ENCODE measurements at places on chromosomes 6 and 20. TPM values are rescaled to one million over a fixed set of nuclear protein-coding genes. Genes with fewer than 3 reads are reported as not detected.

EYA4 gene
- 1.00 TPM for total RNA-seq

ADAT2 gene
- total RNA-seq = 12.0 TPM

RBBP8NL gene
- 6.2 TPM for total RNA-seq

ID4 gene
- 23.9 TPM for total RNA-seq

HSPA12B gene
- 4.6 TPM for total RNA-seq

ZNF311 gene
- total RNA-seq = 0.32 TPM

BMP7 gene
- 34.7 TPM for total RNA-seq

PLCG1 gene
- 47.3 TPM for total RNA-seq

DNA sequence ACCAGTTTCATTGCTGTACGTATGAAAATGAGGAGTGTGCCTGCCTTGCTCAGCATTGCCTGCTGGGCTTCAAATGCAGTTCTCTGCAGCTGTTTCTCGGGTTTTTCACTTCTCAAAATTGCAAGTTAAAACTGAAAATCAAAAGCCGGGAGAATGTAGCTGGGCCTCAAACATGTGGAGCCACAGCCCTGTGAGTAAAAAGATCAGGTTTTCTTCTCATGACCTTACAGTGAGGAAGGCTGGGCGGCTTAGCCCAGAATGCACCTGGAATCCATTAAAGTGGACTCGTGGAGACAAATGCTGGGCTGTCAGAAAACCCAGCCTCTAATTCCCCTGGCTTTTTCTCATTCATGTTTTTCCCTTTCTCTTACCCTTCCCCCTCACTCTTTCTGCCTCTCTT, 34.4 kb downstream of the DSE start:
- no peak for DNase-seq

DNA sequence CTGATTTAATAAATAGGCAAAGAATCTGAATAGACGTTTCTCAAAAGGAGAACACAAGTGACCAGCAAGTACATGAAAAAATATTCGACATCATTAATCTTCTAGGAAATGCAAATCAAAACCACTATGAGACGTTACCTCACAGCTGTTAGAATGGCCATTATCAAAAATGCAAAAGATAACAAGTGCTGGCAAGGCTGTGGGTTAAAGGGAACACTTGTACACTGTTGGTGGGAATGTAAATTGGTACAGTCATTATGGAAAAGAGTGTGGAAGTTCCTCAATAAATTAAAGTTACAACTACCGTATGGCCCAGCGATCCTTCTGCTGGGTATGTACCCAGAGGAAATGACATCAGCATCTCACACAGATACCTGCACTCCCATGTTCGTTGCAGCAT, 253.9 kb upstream of the BMP2 start:
- DNase-seq = no peak

DNA sequence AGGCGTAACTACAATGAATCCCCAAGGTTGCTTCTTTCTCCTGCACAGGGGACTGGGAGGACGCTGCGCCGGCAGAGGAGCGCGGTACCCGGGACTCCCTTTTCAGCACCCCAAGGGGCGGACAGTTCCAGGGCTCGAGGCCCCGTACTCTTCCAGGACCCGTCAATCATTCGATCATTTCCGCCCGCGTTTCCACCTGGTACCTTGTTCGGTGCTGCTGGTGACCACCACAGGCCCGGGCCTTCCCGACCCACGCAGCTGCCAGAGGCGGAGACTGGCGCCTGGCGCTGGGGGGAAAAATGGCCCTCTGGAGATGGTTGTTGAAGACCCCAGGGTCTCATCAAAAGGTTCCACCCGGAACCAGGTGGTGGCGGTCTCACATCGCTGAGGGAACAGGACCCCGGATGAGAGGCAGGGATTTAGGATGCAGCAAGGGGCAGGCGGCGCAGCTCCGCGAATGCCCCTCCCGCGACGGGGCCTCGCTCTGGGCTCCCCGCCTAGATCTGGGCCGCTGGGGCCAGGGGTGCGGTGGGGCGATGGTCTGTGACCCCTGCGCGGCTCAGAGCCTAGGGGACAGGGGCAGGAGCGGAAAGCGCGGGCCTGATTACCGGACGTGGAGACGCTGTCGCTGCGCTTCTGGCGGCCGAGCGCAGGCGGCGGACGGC, 744 bp downstream of the VSX1 start:
- DNase-seq = no peak

DNA sequence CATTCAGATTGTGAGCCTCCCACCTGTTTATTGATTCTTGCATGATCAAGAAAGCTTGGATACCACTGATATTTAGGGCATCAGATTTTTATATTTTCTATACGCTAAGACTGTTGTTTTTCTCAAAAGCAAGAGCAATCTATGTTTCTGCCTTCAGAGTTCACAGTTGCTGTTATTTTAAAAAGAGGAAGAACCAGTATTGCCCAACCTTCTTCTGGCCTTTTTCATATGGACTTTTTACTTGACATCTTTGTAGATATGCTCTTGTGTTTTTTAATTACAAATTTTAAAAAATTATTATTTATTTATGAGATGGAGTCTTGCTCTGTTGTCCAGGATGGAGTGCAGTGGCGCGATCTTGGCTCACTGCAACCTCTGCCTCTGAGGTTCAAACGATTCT, 28.9 kb downstream of the SLC17A5 start:
- no peak for DNase-seq

DNA sequence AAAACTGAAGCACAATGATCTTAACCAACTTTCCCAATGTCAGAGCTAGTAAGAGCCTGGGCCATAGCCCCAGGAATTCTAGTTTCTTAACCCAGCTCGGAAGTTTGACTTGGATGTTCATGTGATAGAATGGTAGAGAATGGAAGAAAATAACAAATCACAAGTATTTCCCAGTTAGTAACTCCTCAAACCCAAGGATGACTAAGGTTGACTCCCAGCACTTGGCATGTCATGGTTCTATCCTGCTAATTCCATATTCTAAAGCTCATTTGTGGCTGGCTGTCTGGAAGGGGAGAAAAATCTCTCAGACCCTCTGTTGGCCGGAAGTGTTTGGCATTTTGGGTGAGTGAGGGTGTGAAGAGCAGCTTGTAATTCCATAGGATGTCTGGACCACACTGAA, 248.7 kb downstream of the RFPL4B start:
- no peak for DNase-seq

DNA sequence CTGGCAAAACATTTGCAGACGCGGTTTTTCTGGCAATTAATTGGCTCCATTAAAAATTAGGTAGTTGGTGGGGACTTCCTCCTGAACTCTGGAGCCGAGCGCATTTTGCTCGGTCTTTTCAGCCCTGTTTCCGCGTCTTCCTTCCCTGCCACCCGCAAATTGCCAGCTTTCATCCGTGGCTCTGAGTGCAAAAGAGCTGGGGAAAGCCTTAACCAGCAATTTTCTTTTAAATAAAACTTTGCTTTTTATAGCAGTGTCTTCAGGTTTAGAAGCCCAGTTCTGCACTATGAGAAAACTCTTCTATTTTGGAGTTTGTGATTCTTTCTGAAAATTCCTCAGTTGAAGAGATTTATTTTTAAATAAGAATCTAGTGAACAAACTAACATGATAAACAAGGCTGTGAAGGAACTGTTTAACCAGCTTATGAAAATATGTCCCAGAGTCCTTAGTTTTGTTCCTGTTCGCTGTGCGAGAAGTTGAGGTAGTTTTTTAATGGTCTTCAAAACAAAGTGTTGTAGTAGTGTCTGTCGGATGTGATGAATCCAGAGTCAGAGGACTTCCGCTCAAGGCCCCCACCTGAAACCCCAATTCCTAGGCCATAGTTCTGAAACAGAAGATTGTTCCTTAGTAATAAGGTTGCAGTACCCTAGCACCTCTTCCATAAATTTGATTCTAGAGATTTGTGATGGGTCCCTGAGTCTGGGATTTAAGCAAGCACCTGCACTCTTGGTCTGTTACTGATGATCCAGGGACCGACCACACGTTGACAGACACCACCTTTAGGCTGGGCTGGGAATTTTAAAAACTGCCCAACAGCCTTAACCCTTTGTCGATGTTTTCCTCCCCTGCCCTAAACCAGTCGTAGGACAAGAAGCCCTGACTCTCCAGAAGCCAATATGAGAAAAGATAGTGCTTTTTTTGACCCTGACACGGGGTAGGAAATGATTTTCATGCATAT, 950 bp downstream of the KCTD20 start:
- no peak for DNase-seq

DNA sequence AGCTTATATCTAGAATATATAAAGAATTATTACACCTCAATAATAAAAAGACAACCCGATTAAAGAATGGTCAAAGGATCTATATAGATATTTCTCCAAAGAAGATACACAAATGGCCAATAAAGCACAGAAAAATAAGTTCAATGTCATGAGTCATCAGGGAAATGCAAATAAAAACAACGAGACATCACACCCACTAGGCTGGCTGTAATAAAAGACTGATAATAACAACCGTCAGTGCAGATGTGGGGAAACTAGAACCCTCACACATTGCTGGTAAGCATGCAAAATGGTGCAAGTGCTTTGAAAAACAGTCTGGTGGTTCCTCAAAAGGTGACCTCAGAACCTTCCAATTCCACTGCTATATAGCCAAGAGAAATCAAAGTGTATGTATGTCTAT, 33.0 kb downstream of the TBX18 start:
- DNase-seq = no peak

DNA sequence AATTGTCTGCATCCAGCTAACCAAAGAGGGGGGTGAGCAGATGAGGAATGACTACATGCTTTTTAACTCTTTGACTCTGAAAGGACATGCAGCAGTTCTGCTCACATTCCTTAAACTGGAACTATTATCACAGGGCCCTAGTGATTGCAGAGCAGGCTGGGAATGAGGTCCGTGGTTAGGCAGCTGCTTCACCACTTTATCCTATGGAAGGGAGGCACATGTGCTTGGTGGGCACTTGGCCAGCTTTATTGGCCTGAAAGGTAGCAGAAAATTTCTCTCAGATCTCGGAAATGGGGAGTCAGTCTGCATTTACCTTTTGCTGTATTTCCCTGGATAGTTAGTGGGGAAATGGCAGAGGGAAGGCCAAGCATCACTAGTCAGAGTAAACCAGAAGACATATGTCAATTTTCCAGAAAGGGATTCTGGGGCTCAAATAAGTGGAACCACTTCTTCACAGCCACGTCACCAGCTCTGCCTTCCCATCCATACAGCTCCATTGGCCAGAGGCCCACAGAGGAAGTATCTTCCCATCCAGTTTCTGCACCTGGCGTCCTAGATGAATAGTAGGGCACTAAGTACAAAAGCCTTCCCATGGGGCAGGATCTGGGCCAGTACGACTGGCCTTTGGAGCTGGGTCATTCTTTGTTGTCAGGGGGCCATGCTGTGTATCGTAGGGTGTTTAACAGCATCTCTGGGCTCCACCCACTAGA, 444.8 kb downstream of the PTPRT start:
- no peak for DNase-seq

GRCh38 chr6:142306736-142307135, 4.9 kb downstream of the ADGRG6 start:
- DNase-seq = no peak

- DNase-seq = no peak
Measured at GRCh38 chr6:90541221-90541620, 45.7 kb downstream of the MAP3K7 start.

DNA sequence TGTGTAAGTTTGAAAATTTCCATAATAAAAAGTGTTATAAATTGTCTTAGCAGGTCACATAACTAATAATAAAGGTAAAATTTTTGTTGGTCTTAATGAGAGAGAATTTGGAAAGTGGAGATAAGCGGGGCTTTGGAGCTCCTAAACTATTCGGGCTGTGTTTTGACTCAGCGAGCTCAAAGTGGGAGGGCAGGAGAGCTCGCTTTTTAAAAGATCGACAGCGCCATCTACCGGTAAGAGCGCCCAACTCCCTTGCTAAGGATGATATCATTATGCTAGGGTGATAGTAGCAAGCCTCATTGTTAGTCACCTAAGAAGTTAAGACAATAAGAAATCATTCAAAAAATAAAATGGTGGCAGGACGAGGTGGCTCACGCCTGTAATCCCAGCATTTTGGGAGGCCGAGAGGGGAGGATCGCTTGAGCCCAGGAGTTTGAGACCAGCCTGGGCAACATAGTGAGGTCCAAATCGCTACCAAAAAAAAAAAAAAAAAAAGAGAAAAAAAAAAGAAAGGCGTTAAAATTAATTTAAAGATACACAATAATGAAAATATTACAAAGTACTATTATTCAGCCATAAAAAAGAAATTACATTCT, 24.8 kb downstream of the C6orf15 start:
- no peak for DNase-seq
